ENCODE measurements at places on chromosomes 2 and 18. TPM values are rescaled to one million over a fixed set of nuclear protein-coding genes. Genes with fewer than 3 reads are reported as not detected.

GRCh38 chr2:126653109-126653508 is 2.8 kb upstream of the GYPC start:
- no peak for DNase-seq

GRCh38 chr2:195037045-195037444 is 620.0 kb upstream of the SLC39A10 start:
- no peak for DNase-seq

Gene SERPINB13
- total RNA-seq, result not detected

DNA sequence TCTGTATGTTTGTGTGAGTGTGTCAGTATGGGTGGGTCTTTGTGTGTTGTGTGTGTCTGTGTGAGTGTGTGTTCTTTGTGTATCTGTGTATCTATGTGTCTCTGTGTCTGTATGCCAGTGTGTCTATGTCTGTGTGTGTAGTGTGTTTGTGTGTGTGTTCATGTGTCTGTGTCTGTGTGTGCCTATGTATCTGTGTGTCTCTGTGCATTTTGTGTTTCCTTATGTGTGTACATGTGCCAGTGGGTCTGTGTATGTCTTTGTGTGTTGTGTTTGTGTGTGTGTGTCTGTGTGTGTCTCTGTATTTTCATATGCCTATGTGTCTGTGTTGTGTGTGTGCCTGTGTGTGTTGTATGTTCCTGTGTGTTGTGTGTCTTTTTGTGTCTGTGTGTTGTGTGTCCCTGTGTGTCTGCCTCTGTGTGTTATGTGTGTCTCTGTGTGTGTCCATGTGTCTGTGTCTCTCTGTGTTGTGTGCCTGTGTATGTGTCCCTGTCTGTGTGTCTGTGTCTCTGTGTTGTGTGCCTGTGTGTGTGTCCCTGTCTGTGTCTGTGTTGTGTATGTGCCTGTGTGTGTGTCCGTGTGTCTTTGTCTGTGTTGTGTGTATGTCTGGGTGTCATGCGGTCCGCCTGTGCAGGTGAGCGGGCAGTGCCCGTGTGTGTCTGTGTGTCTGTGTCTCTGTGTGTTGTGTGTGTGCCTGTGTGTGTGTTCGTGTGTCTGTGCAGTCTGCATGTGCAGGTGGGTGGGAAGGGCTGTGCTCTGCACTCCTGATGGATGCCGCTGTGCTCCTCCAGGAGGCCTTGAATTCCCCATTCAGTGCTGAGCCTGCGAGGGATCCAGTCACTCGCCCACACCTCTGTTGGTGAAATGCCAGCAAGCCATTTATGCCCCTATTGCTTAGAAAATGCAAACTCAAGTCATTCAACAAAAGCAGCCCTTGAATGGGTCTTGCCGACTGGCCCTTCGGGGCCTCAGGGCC is 37.4 kb downstream of the KLHL29 start:
- DNase-seq, result no peak

Gene NBAS
- 61.6 TPM for total RNA-seq

Gene RAB6C
- total RNA-seq, result not detected

Gene TUBA3E
- not detected for total RNA-seq

Gene RAB1A
- 113 TPM for total RNA-seq

DNA sequence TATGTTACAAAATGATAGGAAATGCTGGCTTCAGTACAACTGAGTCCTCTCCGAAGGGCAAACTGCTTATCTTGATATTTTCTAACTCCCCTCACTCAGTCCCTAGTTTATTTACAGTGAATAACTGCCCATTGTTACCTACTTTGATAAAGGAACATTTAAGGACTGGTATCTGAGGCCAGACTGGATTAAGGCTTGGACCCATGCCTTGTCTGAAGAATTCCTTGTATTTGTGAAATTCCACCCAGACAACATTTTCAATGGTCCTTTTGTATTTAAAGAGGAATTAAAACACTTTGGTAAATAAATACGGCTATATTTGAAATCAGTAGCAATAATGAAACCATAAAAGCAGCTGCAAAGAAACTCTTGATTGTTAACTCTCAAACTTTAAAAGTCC is 58.3 kb downstream of the PELI1 start:
- DNase-seq, result no peak

DNA sequence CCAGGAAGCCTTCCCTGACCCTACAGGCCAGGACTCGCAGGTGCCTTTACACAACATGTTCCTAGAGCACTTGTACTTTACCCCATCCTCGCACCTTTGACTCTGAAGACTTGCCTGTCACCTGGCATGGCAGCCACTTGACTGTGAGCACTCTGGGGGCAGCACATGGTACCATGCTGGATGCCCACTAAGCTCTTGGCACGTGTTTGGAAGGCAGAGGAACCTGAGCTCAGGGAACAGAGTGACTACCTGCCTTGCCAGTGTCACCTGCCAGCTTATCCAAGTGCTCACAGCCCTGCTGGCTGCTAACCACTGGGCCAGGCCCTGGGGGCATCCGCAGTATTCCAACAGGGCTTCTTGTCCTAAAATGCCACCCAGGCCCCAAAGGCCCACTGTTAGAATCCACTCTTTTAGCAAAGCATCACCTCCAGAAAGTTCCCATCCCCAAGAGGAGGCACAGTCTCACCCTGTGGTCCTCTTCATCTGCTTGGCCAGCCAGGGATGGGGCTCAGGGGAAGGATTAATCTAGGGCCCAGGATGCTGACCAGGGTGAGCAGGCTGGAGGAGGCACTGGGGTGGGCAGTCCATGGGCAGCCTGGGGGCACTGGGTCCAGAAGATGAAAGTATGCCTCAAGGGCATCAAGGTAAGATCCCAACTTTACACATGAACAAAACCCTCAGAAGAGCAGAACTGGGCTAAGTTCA is 57.0 kb downstream of the ZBTB7C start:
- DNase-seq, result no peak

Gene CD8A
- 0.54 TPM for total RNA-seq

DNA sequence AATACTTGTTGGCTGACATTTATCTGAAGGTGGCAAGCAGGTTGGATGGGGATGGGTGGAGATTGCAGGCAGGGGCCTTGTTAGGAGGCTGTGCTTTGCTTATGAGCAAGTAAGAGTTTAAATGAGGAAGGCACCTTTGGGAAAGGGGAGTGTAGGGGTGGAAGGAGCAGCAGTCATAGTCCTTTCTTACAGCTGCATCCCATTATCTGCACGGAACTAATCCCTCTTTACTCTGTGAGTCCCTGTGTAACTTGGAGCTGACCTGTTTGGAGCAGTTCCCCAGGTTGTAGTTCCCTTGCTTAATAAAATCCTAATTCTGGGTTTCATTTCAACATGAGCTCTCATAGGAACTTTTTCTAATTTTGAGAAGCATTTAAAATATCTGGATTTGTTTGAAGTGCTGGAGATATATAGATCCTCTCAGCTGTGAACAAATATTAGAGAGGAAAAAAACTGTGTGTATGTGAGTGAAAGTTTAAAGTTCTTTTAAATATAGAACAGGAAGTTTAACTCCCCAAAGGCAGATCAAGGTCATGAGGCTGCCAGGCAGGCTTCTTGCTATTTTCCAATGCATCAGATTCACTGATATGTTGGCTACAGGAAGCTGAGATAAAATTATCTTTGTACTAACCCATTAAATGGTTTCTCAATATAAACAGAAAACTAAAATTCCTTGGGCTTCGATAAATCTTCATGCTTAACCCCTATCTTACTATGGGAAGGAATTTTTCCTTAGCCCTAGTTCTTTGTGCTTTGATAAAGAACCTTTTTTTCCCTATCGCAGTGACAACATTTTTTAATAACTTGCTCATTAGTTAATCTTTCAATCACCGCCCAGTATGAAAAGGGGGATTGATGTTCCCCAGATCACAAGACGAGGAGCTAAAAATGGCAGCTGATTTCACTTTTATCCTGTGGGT is 104.6 kb upstream of the EML6 start:
- DNase-seq, result no peak

GRCh38 chr2:231246171-231246842 is 47.9 kb downstream of the ARMC9 start:
- DNase-seq, result no peak

Gene NGEF
- total RNA-seq, result 0.96 TPM

GRCh38 chr2:2321200-2321540 is 9.9 kb downstream of the MYT1L start:
- no peak for DNase-seq

- no peak for DNase-seq
These were observed 28.1 kb upstream of the PNPT1 start for GRCh38 chr2:55721596-55722215.

All from neural crest cell (in vitro differentiated cells).